PC-9 (cell line): ENCODE measurements at places on chromosomes 5 and 9. TPM values are rescaled to one million over a fixed set of nuclear protein-coding genes. Genes with fewer than 3 reads are reported as not detected.

DNA sequence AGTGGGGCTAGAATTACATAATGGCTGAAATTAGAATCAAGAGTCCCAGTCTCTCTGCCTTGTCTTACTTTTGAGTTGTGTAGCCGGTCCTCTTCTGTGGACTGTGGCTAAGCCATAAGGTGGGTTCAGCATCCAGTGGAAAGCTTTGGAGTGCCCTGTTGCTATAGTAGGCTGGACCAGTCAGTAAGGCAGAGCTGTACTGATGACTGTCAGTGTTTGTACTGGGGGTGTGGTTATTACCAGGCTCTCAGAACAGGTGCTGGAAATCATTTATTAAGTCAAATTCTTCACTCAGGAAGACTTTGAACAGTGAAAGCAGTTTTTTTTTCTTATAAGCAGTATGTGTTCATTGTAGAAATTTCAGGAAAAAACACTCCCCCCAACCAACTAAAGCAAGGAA, 129.4 kb downstream of the ZSWIM6 start:
- no peak overlapping the region for H3K4me3 ChIP-seq
- no peak for DNase-seq
- H3K27ac ChIP-seq: no peak overlapping the region
- no peaks in the 10 kb centered on the region for H3K36me3 ChIP-seq

GRCh38 chr9:101478444-101478843, 42.9 kb upstream of the ALDOB start:
- H3K36me3 ChIP-seq: no peaks in the 10 kb centered on the region
- peaks cover 32% of the 10 kb centered on the region for H3K27me3 ChIP-seq
- no peak for DNase-seq

The DOK3 gene
- total RNA-seq: 12.2 and 12.3 TPM in 2 replicates

DNA sequence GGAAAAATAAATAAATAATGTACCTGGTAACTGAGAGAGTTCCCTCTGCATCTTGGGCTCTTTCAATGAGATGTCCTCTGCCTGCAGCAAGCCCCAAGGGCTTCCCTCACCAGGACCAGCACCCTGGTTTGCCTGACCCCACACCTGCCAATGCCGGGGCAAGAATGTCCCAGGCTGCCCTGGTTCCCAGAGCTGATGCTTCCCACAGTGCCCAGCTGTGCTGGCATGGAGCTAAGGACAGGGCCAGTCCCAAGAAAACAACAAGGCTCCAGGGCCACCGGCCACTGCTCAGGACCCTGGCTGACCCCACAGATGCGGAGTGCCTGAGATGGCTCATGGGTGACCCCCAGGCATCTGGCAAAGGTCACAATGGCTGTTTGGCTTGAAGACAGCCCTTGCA, 123.5 kb downstream of the KCNIP1 start:
- no peaks in the 10 kb centered on the region for H3K27me3 ChIP-seq
- H3K4me1 ChIP-seq: no peaks in the 10 kb centered on the region

GRCh38 chr5:134129411-134130238, 15.1 kb downstream of the TCF7 start:
- no peaks in the 10 kb centered on the region for H3K36me3 ChIP-seq
- no peaks in the 10 kb centered on the region for H3K27me3 ChIP-seq
- H3K27ac ChIP-seq: no peak overlapping the region

DNA sequence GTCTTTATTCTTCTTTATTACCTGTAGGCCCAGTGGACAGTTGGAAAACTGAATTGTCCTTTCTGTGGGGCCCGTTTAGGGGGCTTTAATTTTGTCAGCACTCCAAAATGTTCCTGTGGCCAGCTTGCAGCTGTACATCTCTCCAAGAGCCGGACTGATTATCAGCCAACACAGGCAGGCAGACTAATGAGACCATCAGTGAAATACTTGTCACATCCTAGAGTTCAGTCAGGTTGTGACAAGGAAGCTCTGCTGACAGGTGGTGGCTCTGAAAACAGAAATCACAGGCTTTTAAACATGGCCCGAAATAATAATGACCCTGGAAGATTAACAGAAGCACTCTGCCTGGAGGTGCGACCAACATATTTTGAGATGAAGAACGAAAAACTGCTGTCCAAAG, 47.9 kb downstream of the RNF180 start:
- H3K4me1 ChIP-seq: no peaks in the 10 kb centered on the region
- H3K27me3 ChIP-seq: no peaks in the 10 kb centered on the region
- no peak overlapping the region for H3K4me3 ChIP-seq
- H3K27ac ChIP-seq: no peak overlapping the region

DNA sequence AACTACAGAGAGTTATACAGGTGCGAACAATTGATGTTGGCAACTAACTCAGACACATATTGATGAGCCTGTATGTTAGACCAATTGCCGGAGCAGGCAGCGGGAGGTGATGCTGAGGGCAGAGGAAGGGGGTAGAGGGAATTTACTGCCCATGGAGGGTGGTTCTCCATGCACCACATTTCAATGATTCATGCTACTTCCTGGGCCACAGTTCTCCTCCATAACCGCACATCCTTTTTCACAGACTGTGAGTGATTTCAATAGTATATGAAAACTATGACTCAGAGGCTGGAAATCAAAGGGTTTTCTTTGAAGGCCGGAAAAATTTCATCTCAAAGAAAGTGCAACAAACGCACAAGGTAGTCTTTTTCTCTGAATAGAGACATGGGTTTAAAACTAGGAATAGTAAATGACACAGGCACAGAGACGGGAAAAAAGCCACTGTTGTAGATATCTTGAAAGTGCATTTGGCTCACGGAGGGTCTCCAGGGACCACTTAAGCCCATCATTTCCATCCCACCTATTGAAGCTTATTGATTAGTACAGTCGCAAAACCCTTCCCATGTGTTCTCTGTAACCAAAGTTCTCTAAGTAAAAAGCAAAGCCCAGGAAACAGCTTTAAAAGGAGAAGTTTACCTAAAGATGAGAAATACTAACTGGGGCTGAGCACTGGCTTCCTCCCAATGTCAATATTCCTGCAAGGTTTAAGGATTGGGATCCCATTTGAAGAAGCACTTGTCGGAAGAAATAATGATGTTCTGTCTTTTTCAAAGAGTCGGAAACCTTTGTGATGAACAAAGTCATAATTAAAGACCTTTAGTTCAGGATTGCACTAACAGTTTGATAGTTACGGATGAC, 28.0 kb upstream of the ADAM19 start:
- 0 out of 2 replicates have a peak overlapping the region, but pooled peaks have one; percentile 6 for H3K4me3 ChIP-seq
- DNase-seq: peak; percentile 89

- no peak overlapping the region for H3K27ac ChIP-seq
- DNase-seq: no peak
- no peaks in the 10 kb centered on the region for H3K36me3 ChIP-seq
- no peaks in the 10 kb centered on the region for H3K27me3 ChIP-seq
- H3K4me3 ChIP-seq: no peak overlapping the region
- H3K4me1 ChIP-seq: peaks cover 5% of the 10 kb centered on the region; the same call in 1 of the 2 replicates
Measured at GRCh38 chr9:20545023-20545622, 77.2 kb downstream of the MLLT3 start.

DNA sequence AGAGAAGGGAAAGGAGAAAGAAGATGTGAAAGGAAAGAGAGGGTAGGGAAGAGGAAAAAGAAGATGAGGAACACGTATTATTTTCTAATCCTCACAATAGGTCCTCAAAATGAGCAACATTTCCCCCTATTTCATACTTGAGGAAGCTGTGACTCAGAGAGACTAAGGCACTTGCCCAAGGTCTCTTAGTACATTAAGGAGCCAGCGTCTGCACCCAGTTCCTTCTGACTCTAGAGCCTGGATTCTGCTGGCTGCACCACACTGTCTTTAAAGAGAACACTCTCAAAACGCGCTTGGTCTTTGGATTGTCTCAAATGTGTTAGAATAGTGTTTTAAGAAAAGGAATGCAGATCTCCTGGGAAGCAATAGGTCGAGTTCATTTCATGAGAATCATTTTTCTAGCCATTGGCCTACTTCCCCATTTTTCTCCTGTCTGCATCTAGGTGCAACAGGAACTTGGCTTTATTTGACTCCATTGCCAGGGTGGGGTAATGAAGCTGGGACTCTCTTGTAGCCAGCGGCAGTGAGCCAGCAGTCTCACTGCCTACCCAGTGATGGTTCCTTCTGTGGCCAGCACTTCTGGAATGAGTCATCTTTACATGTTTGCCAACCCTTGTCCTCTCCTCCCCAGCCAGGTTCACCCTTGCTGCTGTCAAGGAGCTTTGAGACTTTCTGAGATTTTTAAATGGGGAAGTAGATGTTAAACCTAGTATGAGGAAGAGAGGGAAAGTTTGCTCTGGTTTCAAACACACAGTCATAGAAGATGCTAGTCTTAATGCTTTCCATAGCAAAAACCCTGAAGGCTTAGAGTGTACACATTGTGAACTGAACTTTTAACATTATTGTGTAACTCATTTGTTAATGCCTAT, 82.7 kb downstream of the DOCK8 start:
- no peaks in the 10 kb centered on the region for H3K36me3 ChIP-seq
- H3K4me1 ChIP-seq: peaks cover 7% of the 10 kb centered on the region; the same call in 1 of the 2 replicates
- peak overlapping the region; percentile 38; the same call in 1 of the 2 replicates for H3K27ac ChIP-seq
- no peaks in the 10 kb centered on the region for H3K27me3 ChIP-seq
- DNase-seq: peak; percentile 84

DNA sequence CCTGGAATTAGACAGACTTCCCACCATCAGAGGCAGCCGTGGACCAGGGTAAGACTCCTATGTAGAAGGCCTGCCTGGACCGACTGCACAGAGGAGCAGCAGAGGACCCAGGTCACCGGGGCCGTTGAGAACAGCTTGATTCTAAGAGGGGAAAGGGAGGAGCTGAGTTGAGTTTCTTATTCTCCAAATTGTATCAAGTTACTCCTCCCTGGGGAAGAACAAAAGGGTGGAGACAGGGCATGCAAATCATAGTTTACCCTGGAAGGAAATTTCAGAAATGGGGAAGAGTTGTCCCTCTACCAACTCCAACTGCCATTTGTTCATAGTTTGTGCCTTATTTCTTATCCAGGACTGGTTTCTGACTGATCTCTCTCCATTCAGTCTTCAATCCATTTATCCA, 20.9 kb upstream of the SLC31A2 start:
- H3K4me3 ChIP-seq: no peak overlapping the region
- H3K27me3 ChIP-seq: no peaks in the 10 kb centered on the region
- DNase-seq: no peak

DNA sequence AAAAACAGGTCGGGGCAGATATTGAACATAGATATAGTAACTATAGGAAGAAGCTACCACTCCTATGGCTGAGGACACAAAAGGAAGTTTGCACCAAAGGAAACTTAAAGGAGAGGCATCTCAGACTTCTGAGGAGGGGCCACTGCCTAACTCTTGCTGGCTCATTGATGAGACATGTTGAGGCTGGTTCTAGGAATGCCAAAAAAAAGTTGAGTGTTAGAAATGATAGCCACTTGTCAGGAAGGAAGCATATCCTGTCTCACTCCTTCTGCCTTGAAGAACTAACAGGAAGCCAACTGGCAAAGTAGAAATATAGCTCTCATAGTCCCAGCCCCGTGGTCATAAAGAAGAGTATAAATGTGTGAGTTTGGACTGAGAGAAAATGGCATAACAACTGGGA, 23.3 kb upstream of the STOM start:
- no peak overlapping the region for H3K4me3 ChIP-seq
- no peaks in the 10 kb centered on the region for H3K27me3 ChIP-seq
- no peak for DNase-seq
- no peaks in the 10 kb centered on the region for H3K4me1 ChIP-seq
- H3K27ac ChIP-seq: no peak overlapping the region
- no peaks in the 10 kb centered on the region for H3K36me3 ChIP-seq

The PCDHGC4 gene
- total RNA-seq: not detected in 2 replicates

The NME5 gene
- total RNA-seq: 0.98 and 1.9 TPM in 2 replicates

The PCDHGB7 gene
- total RNA-seq: 0.13 and 0.17 TPM in 2 replicates

DNA sequence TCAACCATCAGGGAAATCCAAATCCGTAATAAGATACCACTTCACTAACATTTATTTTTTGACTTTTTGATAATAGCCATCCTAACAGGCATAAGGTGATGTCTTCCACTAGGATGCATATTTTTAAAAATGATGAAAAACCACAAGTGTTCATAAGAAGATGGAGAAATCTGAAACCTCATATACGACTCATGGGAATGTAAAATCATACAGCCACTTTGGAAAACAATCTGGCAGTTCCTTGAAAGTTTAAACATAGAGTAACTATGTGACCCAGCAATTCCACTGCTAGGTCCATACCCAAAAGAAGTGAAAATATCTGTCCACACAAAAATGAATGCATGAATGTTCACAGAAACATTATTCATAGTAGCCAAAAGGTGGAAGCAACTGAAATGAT, 431.0 kb downstream of the ENC1 start:
- DNase-seq: no peak
- no peak overlapping the region for H3K27ac ChIP-seq
- H3K27me3 ChIP-seq: no peaks in the 10 kb centered on the region
- peaks cover 16% of the 10 kb centered on the region for H3K4me1 ChIP-seq

DNA sequence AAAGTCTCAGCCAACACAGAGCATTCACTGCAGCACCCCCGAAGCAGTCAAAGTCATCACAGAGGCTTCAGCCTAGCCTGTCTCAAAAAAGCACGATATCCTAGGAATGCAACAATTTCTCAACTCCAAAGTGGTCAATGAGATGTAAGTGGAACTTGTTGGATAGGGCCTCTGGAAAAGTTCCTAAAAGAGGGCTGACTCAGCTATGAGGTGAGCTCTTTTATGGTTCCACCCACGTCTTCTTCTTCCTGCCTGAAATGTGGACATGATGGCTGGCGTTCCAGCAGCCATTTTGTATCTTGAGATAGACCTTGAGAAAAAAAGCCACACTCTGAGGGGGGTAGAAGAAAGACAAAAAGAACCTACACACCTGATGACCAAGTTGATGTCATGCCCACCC, 32.5 kb upstream of the TRIO start:
- H3K4me3 ChIP-seq: no peak overlapping the region
- no peak overlapping the region for H3K27ac ChIP-seq
- no peaks in the 10 kb centered on the region for H3K36me3 ChIP-seq

The FOXD4L4 gene
- 0.24 and 0.53 TPM in 2 replicates for total RNA-seq

GRCh38 chr5:122788996-122789395, 14.1 kb downstream of the SNX2 start:
- no peak for DNase-seq
- no peaks in the 10 kb centered on the region for H3K4me1 ChIP-seq
- H3K27ac ChIP-seq: no peak overlapping the region
- H3K36me3 ChIP-seq: no peaks in the 10 kb centered on the region

- H3K27me3 ChIP-seq: no peaks in the 10 kb centered on the region
- DNase-seq: no peak
- H3K4me1 ChIP-seq: no peaks in the 10 kb centered on the region
- H3K4me3 ChIP-seq: no peak overlapping the region
Measured at GRCh38 chr5:135337064-135337463, 62.0 kb downstream of the MACROH2A1 start.
